Heart right ventricle (tissue), 16 donors: ENCODE measurements at places on chromosomes 6 and 20.

DNA sequence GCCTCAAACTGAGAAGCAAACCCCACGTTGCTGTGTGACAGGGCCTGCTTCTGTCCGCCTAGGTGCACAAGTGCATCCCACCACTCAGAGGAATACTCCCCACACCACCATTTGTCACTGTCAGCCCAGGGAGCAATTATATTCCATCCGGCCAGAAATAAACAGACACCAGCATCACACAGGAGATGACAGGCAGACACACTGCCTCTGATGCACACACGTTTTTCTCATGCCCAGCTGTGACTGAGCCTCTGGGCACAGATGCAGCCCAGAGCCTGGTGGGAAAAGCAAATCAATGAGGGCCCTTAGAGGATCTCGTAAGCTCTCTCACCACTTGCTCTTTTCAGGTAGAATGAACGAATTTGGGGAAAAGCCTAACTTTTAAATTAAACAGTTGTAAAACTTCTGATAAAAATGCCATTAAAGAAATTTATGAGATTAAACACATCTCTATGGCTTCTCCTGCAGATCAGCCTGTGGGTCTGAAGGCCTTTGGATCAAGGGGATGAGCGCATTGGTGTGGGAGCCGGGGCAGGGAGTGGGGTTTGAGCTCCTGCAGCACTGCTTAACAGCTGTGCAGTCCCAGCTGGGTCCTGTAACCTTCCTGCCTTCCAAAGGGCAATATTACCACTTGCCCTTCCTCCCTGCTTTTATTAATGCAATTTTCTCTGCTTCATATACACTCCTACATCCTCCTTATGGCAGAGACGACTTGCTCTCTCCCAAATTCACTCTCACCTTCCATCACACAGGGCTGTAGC is 624.3 kb downstream of the PTPRT start:
- no peak for DNase-seq

- peak; percentile 85 for DNase-seq
These were observed 623 bp upstream of the MRPS26 start for GRCh38 chr20:3045042-3045815.

DNA sequence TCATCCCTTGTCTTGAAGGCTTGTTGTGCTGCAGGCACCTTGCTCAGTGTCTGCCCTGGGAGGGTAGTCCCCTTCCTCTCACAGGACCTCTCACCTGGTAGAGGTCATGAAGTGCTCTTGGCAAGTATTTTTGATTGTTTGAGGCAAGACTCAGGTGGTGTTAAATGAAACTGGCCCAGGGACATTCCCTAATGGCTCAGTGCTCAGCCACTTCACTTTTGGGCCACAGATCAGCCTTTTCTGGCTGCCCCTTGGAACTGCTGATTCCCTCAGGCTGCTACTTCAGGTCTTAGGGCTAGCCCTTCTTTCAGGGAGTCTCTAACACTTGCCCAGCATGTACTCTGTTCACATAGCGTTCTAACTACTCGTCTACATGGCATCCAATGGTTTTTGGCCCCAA is 111.3 kb downstream of the RNF144B start:
- DNase-seq = no peak

DNA sequence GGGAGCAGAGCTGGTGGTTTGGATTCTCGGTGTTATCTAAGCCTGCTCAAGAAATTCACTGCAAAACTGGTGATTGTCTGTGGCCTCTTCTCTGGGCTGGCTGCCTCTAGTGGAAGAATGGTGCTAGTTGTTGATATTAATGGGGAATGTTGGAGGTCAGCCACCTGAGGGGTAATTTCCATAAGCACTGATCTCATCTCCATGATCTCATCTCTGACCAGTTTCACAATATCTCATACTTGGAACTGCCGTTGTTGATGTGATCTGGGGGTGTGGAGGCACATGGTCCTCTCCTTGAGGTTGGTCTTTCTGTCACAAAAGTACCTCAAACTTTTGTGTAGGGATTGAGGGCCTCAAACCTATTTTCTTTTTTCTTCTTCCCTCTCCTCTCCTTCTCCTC is 102.6 kb downstream of the CD109 start:
- DNase-seq = no peak

DNA sequence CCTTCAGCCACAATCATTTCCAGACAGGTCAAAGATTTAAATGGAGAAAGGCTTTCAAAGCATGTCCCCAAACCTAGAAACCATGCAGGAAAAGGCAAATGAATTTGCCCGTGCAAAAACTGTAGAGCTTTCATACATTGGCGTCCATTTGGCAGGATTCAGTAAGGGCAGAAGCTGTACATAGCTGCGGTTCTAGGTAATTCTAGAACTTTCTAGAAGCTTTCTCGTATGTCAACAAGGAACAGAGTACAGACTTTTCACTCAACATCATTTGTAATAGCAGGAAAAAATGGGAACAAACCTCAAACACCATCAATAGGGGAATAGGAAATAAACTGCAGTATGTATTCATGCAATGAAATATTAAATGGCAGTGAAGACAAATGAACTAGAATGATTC is 11.1 kb upstream of the MAPK13 start:
- no peak for DNase-seq

DNA sequence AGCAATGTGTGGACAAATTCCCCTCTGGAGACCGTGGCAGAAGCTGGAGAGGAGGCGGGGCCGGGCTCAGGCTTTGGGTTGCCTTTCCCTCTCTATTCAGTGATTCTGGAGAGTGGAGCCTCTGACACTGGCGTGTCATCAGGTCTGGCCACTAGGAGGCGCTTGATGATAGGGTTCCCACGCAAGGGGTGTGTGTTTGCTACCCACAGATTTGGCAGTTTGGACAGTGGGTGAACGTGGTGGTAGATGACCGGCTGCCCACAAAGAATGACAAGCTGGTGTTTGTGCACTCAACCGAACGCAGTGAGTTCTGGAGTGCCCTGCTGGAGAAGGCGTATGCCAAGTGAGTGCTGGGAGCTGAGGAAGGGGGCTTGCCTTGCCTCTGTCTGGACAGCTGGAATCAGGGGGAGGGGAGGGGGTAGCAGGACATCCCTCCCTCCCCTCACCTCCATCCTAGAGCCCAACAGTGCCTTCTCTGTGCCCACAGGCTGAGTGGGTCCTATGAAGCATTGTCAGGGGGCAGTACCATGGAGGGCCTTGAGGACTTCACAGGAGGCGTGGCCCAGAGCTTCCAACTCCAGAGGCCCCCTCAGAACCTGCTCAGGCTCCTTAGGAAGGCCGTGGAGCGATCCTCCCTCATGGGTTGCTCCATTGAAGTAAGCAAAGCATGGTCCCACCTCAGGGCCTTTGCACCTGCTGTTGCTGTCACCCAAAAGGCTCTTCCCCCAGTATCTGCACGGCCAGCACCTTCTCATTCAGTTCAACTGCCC is 14.3 kb downstream of the CAPN11 start:
- peak; percentile 88 for DNase-seq

DNA sequence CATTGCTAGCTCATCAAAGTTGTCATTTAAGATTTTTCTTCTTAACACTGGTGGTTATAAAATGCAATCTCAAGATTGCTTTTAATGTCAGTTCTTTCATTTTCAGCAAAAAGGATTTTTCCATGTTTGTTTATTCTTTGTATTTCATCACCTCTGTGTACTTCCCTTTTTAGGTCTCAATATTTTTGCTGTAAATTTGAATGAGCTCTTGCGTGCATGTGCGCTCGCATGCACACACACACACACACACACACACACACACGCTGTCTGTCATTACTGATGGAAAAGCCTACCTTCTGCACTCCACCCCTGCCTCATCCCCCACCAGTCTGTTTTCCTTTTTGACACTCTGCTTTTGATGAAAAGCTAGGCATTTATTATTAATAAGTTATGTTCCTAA is 85.3 kb upstream of the FYN start:
- no peak for DNase-seq

GRCh38 chr20:1130058-1130694 is 11.8 kb downstream of the PSMF1 start:
- DNase-seq = no peak

- DNase-seq = no peak
These were observed 707.0 kb downstream of the EPM2A start for GRCh38 chr6:145028144-145028818.

- peak; percentile 16 for DNase-seq
These were observed 28.3 kb upstream of the PREP start for GRCh38 chr6:105431226-105431625.

GRCh38 chr6:71982389-71982788 is 96.0 kb downstream of the RIMS1 start:
- no peak for DNase-seq

GRCh38 chr6:34200340-34200971 is 36.2 kb upstream of the HMGA1 start:
- DNase-seq = no peak

DNA sequence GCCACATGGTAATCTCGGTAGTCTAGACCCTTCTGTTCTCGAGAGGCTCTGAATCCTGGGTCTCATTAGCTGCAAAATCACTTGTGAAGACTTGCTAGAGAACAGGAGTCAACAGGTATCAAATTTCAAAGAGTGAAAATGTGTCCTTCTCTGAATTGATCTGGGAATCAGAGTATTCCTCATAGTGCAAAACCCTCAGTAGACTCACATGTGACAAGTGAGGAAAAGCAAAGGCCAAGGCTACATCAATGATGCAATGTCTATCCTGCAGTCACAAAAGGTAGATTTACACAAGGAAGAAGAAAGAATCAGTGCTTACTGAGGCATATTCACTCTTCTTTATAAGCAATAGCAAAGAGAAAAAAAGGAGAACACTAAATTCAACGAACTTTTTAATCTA is 1220.0 kb upstream of the GJE1 start:
- DNase-seq = no peak

DNA sequence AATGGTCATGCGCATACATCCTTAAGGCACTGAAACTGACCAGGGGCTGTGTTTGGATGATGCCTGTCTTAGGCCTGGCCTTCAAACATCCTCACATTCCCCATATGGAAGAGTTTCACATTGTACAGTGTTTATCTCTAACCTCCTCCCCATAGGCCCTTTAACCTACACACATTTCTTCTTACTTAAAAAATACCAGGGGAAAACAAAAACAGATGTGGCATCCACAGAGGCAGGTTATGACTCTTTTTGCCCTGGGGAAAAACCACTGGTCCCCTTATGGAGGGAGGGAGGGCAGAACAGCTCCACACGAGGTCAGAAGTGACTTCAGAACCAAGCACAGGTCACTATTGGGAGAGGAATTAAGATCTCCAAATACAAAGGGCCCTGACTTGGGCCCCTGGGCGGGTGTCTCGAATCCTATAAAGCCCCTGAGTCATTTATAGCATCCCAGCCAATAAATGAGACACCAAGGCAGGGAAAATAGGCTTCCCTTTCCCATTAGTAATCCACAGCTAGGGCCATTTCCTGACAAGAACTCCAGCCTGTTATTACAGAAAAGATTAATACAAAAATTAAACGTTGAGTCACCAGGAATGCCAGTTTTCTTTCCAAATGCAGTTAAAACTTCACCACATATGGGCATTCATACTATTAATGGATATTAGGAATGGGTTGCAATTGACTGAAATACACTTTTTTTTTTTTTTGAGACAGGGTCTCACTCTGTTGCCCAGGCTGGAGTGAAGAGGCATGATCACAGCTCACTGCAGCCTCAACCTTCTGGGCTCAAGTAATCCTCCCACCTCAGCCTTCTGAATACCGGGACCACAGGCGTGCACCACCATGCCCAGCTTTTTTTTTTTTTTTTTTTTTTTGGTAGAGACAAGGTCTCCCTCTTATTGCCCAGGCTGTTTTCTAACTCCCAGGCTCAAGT is 107.2 kb downstream of the ATP9A start:
- DNase-seq = no peak

DNA sequence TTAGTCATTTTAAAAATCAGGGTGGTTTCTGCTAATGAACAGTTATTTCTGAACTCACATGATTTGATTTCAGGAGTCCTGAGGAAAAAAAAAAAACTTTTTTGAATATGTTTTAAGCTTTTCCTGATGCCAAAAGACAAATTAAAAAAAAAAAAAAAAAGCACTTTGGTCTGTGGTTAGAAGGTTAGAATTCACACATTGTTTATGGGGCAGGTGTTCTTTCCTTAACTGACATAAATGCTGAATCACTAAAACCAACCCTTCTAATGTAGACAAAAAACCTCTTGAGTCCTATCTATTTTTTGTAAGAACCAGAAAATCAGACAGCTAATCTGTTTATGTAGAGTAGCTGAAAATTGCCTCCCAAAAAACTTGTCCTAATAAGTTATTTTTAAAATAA is 20.4 kb downstream of the THEMIS start:
- DNase-seq = no peak

DNA sequence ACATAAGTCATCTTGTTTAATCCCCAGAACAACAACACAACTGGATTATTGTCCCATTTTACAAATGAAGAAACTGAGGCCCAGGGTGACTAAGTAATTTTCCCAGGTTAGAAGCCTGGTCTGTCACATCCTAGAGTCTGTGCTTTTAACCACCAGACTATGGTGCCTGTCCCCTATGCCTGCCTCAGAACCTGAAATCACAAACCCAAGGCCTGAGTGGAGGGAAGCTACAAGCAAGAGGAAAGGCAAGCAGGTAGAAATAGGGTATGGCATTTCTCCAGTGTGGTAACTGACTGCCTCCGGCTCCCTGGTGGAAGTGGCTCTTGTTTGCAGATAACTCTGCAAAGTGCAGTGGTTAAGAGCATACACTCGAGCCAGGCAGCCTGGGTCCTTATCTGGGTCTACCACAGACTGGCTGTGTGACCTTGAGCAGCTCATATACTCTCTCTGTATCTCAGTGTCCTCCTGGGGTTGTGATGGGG is 2.5 kb downstream of the TMEM63B start:
- DNase-seq = no peak

DNA sequence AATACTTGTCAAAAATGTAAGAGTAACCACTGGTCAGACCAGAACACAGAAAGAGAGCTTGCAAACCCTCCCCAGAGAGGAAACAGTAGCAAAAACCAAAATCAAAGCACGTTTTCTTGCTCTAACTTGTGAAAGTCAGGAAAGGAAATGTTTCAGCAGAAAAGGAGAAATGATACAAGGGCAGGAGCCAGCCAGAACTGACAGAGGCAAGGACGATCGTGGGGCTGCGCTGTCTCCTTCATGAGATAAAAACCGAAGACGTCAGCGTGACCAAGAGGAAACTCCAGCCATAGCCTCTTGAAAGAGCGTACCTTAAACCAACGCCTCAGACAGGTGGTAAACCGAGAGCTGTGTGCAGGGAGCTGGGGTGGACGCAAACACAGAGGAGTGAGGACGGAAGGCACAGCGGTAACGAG is 27.5 kb downstream of the LAMA5 start:
- no peak for DNase-seq

DNA sequence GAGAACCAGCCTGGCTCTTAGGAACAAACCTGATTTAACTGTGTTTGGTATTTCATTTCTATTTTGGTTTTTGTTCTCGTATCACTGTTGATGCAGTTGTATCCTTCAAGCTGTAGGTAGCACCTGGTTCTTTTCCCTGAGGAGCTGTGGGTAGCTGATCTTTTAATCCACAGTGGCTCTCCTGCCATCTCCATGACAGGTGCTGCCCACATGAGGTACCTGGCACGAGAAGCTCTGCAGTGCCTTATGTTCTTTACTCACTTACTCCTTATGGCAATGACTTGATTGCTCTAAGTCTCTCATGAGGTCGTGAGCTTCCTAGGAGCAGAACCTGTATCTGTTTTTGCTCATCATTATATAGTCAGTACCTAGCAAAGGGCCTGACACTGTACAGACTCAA is 74.3 kb upstream of the EMILIN3 start:
- no peak for DNase-seq

- no peak for DNase-seq
These were observed 217.8 kb upstream of the CCN2 start for GRCh38 chr6:132168961-132169360.
